Urothelium cell line (cell line): ENCODE measurements at places on chromosomes 13 and 19.

DNA sequence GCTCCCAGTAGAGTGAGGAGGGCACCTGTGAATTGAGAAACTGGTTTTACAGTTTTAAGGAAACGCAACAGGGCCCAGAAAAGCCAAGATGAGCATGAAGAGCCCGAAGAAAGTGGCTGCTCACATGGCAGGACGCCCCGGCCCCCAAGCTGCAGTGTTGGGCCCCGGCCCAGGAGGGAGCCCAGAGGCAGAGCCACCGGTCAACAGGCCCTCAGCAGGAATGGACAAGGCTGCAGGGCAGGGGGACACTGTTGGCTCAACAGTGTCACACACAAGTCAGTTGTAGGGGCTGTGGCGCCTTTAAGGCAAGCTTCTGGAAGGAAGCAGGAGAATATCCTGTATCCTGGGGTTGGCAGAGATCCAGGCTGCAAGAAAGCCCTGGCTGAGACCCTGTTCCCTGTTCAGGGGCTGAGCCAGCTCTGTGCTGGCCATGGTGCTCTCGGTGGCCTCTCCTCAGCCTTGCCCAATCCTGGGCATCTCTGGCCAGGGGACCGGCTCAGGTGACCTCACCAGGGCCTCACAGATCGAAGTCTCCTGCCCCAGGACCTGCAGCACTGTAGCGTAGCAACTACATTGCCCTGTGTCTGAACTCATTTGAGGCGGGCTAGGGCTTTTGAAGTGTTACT, 28.0 kb downstream of the UPF1 start:
- DNase-seq = no peak

DNA sequence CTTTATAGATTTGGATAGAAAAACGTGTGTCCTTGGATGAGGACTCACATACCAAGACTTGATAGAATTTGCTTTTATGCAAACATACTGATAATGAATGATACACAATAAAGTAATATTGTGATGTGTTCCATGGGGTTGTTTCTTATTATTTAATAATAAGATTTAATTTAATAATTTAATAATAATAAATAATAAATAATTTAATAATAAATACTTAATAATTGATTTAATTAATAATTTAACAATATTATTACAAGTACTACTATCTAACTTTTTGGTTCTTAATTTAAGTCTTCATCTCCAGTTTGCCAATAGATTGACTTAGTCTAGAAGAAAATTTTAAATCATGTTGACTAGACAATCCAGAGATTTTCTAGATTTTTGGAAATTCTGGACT, 909.2 kb upstream of the PCDH20 start:
- DNase-seq = no peak

GRCh38 chr13:29922281-29922821, 71.9 kb upstream of the UBL3 start:
- no peak for DNase-seq

DNA sequence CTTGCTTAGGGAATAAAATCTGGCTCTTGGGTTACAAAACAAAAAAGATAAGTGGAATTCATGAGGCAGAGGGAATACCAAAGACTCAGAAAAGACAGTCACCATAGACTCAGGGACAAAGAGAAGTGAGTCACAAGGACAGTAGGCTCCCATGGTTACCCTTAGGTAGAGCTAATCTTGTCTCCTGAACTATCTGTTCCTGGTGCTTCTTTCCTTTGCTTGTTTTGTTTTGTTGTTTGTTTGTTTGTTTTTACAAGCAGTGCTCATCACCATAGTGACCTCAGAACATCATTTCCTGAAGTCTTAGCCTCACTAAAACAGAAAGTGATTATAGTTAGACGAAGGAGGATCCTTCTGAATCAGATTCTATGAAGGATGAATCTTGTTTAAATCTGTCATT, 142.3 kb upstream of the SOX21 start:
- no peak for DNase-seq

DNA sequence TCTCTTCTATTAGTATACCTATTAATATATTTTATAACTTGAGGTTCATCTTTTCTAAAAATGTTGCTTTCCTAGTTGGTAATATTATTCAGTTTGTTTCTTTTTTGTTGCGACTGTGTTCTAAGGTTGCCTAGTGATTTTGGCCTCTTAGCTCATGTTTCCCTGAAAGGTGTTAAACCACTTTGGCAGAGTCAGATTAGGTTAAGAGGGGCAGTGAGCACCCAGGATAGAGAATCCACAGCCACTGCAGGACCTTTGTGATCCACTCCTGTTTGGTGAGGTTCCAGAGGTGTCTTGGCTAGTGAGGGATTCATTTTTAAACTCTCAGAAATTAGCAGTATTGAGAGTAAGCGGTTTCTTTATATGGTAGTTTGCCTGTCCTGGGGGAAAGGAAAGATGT, 14.9 kb upstream of the GPR18 start:
- DNase-seq = no peak
